Activated T-helper 1 cell treated with anti-CD3 and anti-CD28 coated beads, Interleukin-2, amount 50 U/mL, for 16 hours (primary cell): ENCODE measurements at places on chromosomes 2 and 18.

DNA sequence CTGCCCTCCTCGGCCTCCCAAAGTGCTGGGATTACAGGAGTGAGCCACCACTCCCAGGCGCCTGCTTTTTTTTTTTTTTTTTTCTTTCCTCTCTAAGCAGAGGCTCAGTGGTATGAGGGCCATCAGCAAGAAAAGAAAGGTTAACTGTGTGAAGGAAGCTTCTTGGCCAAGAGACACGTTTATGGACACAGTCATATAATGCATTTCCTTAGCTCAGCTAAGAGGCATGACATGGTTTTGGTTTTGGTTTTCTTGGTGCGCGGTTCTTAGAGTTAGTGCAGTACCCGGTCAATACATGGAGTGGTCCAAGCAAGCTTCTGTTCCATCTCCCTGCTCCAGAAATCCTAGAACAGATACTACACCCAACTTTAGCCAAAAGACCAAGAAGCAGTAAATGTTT is 42.6 kb downstream of the RALBP1 start:
- DNase-seq: no peak

DNA sequence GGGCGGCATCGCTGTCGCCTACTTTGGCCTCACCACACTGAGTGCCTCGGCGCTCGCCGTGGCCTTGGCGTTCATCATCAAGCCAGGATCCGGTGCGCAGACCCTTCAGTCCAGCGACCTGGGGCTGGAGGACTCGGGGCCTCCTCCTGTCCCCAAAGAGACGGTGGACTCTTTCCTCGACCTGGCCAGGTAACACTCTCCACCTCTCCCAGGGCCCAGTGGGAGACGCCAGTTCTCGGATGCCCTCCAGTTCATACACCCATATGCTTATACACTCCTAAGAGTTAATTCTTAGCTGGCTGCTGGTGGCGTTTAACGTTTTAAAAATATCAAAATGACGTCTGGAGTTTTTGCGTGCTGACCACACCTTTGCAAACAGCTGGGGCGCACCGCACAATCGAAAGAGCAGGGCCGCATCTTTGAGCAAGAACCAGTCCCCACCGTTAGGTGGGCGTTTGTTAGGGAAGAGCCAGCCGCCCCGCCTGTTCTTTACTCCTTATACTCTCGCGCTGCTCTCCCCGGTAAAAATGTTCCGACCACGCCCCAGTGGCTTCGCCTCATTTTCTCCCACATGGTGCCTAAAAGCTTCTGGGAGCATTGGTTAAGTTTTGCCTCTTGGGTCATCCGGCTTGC is 899 bp downstream of the SLC1A4 start:
- DNase-seq: no peak

DNA sequence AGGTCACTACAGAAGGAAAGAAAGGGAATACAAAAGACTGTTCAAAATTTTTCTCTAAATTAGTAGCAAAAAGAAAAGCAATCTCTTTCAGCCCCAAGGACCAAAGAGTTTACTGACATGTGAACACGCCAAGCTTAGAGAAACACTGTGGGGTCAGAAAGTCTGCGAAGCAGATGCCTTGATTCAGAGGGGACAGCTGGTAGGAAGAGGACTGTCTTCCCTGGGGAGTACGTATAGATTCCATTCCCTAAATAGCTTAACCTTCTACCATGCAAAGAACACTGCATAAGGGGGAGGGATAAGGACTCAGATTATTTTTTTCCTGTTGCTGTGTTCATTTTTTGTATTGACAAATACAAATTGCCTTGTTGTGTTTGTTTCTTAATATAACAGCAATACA is 96.1 kb downstream of the IRS1 start:
- no peak for DNase-seq

GRCh38 chr2:138596403-138596802 is 94.8 kb downstream of the SPOPL start:
- no peak for DNase-seq

DNA sequence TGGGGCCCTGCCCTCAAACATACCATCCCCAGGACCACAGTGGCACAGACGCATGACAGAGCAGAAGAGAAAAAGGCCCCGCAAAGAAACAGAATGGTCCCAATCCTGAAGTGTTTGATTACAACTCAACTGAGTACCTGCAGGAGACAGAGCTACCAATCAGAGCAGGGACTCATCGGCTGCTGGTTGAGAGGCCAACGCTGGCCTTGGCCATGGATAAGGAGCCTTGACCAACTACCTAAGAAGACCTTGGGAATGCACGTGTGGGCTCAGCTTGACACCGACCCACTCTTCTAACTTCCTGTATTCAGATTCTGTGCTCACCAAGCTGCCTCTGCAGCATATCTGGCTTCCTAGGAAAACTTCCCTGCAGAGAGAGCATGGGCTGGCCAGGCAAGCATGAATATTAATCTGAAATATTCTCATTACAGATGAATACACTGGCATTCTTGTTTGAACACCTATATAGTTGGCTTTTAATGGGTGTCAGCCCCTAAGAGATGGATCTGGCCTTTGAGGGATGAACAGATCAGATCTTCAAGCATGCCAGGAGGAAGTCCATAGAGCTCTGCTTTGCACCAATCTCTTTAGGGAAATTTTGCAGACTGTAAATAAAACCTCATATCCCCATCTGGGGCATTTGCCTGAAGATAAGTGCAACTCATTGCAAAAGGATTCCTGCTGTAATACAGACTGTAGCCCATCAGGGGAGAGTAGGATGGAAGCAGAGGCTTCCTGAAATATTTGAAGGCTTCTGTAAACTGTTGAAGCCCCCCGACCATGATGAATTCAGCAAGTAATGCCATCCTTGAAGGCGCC is 135.4 kb downstream of the BCL2 start:
- DNase-seq: no peak

DNA sequence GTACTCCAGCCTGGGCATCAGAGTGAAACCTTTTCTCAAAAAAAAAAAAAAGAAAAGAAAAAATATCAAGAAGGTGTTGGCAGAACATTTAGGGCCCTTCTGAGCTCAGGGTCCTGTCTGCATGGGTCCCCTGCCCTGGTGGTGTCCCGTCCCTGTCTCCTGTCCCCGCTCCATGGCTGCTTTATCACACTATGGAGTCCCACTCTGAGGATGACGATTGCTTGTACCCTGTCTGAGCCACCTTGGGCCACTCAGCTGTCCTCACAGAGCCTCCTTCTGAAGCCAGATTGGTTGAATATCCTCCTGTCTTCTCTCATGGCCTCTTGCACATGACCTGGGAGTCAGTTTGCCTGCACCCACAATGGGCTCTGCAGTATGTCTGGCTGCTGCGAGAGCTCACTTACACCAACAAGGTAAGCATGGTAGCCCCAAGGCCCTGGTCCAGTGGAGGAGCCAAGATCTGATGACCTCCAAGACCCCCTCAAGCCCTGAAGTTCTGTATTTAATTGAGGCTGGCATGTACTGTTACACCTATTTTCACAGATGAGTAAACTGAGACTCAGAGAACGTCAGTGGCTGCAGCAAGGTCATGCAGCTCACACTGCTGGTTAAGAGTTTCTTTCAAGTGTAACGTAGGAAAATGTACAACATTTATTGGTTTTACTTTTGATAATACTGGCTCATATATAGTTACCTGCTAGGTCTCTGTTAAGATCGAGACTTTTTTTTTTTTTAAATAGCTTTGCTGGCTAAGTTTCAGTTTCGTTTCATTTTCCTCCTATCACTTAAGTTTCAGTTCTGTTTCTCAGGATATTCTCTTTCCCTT is 16.9 kb upstream of the ZCCHC2 start:
- DNase-seq: no peak

GRCh38 chr2:233130481-233131020 is 70.4 kb downstream of the INPP5D start:
- no peak for DNase-seq

- no peak for DNase-seq
Measured at GRCh38 chr18:65326805-65327204, 424.0 kb upstream of the CDH7 start.

- no peak for DNase-seq
Measured at GRCh38 chr2:36773947-36774346, 77.4 kb downstream of the VIT start.
